ENCODE measurements at places on chromosomes 6 and 20.
A peak's percentile ranks its signal among the peaks of the same experiment; 100 is the strongest.

DNA sequence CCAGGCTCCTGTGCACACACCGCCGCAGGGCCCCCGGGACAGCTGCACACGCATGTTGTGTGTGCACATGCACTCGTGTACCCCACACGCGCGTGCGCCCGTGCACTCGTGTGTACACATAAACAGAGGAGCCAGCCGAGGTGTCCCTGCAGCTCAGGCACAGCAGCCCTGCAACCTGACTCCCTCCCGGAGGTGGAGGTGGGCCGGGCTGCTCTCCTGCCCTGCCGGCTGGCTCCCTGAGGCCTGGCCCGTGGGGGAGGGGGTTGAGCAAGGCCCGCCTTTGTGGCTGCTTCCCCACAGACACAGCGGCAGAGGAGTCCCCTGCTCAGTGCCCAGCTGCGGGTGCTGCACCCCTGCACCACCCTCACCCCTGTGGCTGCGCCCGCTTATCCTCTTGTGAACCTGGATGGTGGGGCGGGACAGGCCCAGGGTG lies 624 bp downstream of the RBBP8NL start:
- no peak for DNase-seq

- DNase-seq, result no peak
Measured at GRCh38 chr20:54717983-54718382, 242.6 kb downstream of the DOK5 start.

DNA sequence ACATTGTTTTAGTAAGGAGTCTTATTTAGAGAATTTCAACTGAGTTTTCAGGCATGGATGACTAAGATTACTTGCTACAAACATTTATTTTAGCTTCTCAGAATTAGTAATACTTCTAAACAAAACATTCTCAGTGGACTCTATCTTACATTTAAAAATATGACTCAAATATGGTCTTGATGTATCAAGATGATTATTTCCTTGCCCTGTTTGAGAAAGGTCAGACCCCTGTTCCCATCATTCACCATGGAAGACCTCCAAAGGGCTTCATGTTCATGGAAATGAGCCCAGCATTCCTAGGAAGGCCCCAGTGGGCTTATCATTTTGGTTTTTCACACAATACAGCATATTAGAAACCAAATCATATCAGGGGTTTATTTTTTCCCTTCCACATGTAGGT lies 24.6 kb upstream of the TRPC4AP start:
- DNase-seq, result no peak

- no peak for DNase-seq
Measured at GRCh38 chr20:63067266-63067635, 60.5 kb upstream of the BHLHE23 start.

DNA sequence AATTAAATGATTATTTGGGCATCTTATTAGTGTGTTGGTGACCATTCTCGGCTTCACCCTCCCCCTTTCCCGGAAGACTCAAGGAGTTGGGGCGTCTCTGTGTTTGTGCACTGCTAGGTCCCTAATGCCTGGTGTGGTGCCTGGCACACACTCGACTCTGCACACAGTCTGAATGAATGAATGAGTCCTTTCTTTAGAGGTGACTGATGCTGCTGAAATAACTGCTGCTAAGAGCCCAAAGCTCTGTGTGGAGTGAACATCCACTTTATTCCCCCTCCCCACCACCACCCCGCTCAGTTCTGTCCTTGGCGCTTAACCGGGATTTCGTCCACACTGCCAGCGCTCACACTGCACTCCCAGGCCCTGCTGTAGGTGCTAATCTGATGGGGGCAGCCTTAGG lies 1.2 kb upstream of the PHACTR3 start:
- no peak for DNase-seq

DNA sequence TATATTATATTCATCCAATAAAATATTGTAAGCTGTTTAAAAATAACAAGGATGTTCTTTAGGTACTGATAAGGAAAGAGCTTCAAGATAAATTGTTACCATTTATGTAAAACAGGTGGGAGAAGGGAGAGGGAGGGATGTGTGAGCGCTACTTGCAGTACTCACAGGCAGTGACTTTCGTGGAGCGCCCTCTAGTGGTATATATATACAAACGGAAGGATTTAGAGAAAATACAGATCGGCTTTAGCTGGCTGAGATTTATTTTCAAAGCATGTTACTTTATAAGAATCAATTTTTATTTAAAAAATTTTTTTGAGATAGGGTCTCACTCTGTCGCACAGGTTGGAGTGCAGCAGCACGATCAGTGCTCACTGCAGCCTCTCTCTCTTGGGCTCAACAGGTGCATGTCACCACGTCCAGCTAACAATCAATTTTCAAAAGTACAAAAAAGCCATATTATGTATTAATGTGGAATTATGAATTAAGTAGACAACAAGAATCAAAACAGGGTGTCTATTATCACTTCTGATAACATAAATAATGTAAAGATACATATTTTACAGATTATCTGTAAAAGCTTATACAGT lies 3.3 kb upstream of the MOG start:
- DNase-seq, result peak; percentile 73

- no peak for DNase-seq
Measured at GRCh38 chr6:17015551-17016381, 86.1 kb upstream of the STMND1 start.

- DNase-seq, result peak; percentile 0
Measured at GRCh38 chr6:169971081-169971861, 219.8 kb downstream of the ERMARD start.
